ENCODE measurements at places on chromosomes 2 and 18. TPM values are rescaled to one million over a fixed set of nuclear protein-coding genes. Genes with fewer than 3 reads are reported as not detected.

DNA sequence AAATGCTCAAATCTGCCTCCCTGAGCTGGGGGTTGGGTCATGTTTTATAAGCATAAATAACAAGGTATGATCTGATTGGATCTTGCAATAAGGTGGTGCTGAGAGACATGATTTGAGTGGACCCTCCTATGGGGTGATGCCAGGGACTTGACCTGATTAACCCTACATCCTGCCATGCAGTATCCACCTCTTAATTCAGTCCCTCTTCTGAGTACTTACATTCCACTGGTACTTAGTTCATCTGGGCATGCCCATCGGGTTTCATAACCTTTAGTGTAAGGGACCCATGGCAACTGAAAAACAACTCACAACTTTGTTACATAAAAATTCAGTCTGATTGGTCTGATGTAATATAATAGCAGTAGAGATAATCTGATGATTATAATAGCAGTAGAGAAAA, 397.9 kb upstream of the HNMT start:
- H3K4me3 ChIP-seq = no peak overlapping the region
- H3K36me3 ChIP-seq = no peaks in the 10 kb centered on the region
- no peaks in the 10 kb centered on the region for H3K4me1 ChIP-seq
- DNase-seq = no peak

The STARD6 gene
- not detected for total RNA-seq

The KLHL41 gene
- 0.61 TPM for total RNA-seq

DNA sequence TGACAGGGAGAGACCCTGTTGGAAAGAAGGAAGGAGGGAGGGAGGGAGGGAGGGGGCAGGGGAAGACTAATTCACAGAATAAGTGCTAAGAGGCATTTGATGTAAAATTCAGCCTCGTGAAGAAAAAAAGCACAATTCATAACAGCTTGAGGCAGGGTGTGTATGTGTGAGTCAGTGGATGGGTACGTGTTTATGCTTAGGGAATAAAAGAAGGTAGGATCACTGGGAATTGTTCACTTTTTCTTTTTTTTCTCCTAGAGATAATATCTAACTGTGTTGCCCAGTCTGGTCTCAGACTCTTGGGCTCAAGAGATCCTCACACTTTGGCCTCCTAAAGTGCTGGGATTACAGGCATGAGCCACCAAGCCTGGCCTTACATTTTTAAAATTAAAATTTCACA, 39.2 kb downstream of the WDR33 start:
- no peak for DNase-seq
- H3K4me1 ChIP-seq = no peaks in the 10 kb centered on the region
- no peak overlapping the region for H3K4me3 ChIP-seq
- no peaks in the 10 kb centered on the region for H3K36me3 ChIP-seq
- H3K27ac ChIP-seq = no peak overlapping the region
- H3K27me3 ChIP-seq = no peaks in the 10 kb centered on the region

The HOXD11 gene
- 1.6 TPM for total RNA-seq

The LYPD6B gene
- 3.4 TPM for total RNA-seq

GRCh38 chr18:9578306-9578705, 36.1 kb downstream of the PPP4R1 start:
- no peak overlapping the region for H3K4me3 ChIP-seq
- DNase-seq = no peak
- no peaks in the 10 kb centered on the region for H3K27me3 ChIP-seq
- no peaks in the 10 kb centered on the region for H3K4me1 ChIP-seq
